ENCODE measurements at places on chromosomes 16 and 17.

DNA sequence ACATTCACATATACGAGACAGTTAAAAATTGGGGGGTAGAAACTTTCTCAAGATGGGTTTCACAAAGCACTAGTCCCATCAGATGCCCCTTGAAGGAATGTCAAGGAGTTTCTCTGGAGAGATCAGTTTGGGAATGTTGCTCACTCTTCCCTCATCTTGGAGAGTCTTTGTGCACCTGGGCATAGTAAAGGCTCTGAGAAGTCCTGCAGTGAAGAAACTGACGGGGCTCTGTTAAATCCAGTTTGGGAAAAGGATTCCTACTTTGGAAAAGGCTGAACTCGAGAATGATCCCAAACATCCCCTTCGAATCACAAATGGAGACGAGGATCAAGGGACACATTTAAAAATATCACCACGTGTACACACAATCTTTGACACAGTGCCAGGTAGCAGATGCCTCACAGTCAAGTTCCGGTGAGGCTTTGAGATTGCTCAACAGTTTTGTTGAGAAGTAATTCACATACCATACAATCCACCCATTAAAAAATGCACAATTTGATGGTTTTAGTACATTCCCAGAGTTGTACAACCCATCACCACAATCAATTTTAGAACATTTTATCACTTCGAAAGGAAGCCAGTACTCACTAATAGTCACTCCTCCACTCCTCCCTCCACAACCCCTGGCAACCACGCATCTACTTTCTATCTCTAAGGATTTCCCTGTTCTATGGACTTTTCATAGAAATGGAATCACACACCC, 203.4 kb upstream of the FOXF1 start:
- no peak for DNase-seq

DNA sequence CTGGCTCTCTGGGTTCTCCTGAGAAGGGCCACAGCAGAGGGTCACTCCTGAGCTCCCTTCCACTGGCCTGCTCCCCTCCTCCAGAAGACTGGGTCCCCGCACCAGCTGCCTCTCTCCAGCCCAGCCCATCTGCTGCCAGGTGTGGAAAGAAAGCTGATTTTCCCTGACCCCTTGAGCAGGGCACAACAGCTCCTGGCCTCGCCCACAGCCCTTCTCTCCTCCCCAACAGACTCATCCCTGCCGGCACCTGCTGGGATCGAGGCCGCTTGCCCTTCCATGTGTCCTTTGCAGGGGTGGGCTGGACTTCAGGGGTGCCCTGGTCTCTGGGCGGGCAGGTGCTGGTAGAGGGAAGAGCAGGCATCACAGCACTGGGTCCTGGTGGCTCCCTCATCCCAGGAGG, 4.8 kb upstream of the SMIM5 start:
- no peak for DNase-seq

- DNase-seq: peak; percentile 60
Observed at GRCh38 chr16:17224879-17225281, 245.9 kb downstream of the XYLT1 start.

- peak; percentile 57 for DNase-seq
Observed at GRCh38 chr17:2222901-2223616, 80.5 kb downstream of the SMG6 start.

- no peak for DNase-seq
Observed at GRCh38 chr17:2188971-2189630, 114.5 kb downstream of the SMG6 start.

All from lower leg skin (tissue), 4 donors.